GM18507 (cell line): ENCODE measurements at places on chromosomes 11 and 22.

DNA sequence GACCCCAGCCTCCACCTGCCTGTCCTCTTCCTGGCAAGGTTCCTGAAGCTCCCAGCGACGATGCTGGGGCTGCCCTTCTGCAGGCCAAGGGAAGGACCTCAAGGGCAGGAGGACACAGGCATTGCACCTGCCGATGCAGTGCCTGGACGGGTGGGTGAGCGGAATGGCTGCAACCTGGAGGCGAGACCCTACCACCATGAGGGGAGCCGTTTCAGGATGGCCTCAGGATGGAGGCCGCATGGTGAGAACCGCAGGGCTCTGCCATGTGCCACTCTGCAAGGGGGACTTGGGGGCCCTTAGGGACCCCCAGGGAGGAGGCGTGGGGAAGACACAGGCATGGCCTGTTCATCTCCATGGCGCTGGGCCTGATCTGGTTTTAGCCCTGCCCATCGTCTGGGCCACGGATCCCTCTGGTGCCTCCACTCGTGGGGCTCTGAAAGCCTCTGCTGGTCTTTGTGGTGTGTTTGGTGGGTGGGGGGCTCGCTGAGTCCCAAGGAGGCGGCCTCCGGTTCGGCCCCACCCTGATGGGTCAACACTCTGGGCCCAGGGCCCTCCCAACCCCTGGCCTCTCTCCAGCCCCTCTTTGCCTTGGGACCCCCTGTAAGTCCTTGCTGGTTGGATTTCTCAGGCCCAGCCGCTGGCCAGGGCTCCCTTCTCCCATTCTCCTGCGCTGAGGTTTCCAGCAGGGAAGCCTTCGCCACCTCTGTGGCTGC lies 1.3 kb upstream of the LSP1 start:
- DNase-seq = no peak

GRCh38 chr11:119322360-119322739 lies 5.4 kb upstream of the MCAM start:
- DNase-seq = no peak

DNA sequence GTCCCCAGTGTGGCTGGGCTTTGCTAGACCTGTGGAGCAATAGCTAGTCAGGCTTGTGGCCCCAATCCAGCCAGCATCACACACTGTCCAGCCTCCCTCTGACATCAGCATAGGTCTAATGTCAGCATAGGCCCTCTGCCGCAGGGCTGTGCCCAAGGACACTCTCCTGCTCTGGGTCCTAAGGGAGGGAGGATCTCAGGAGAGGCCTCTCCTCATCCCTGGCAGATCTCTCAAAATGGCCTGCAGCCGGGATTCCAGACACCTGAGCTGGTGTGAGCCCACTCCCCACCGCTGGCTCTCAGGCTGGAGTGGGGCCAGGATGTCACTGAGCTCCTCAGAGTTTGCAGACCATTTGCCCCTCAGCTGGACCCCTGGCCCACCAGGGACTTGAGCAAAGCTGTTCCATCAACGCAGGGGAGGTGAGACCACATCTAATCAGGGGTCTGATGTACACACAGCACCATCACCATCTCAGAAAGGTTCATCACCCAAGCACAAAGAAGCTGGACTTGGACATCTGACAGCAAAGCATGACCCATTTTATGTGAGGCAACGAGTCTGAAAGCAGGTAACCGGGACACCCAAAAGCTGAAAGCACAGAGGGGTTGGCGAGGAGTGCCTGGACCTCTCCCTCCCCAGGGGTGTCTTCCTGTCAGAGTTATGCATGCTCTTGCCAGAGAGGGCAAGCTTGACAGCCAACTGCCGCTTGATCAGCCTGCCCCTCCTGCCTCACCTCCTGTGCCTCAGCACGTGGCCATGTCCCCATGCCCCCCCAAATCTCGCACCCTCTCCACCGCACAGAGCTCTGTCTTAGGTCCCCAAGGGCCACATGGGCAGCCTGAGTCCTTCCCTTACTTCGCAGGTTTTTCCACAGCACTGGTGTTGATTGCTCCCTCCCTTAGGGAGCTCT lies 69.7 kb upstream of the SEPTIN5 start:
- DNase-seq = no peak

DNA sequence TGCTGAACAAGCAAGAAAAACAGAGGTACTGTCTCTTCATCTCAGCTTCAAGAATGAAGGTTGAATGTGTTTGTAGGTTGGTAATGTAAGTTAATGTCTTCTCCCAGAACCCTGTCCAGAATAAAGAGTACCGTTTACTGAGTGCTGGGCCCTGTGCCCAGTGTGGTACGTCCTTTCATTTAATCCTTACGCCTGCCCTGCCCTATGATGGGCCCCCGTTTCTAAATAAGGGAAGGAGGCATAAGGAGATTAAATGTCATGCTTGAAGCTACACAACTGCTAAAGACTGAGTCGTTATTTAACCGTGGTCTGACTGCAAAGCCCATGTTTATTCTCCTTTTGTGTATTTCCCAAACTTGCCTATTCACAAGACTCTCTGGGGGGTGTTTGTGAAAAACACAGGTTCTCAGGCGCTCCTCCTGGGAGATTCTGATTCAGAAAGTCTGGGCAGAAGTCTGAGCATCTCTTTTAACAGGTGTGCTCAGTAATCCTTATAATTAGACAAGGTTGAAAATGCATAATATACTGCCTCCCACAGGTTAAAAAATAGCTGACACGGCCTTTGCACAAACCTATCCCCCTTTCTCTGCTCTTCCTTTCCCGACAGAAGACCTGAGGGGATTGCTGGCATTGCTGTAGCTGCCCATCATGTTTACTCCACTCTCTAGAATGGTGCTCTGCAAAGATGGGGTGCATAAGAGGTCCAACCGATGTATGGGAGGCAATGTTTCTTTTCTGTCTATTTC lies 56.3 kb upstream of the ZBTB44 start:
- no peak for DNase-seq

- DNase-seq = no peak
Measured at GRCh38 chr11:68145120-68145866, 24.1 kb upstream of the CHKA start.

GRCh38 chr11:1194977-1195681 lies 27.7 kb upstream of the MUC5B start:
- no peak for DNase-seq

DNA sequence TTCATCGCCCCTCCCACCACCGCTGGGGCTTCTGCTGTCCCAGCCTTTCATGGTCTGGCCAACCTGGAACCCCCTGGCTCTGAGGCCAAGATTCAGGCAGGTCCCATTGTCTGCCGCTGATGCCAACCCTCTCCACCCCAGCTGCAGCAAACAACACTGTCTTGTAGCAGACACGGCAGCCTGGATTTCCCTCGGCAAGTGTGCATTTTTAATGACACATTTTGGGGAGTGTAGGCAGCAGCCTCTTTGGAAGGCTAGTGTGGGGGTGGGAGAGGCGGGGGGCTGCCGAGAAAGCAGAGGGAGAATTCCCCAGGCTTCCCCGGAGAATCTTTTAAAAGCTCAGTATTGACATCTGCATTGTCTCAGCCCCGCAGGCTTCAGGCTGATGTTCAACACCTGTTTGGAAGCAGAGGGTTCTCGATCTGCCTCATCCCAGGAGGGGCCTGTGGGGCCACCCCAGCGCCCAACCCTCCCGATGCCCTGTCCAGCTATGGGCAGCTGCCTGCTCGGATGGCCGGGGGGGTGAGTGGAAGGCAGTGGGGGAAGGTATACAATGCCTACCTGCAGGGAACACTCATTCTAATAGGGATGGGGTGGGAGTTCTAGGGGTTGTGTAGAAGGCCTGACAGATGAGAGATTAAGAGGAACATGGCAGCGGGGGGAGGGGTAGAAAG lies 41.5 kb downstream of the NECTIN1 start:
- no peak for DNase-seq

DNA sequence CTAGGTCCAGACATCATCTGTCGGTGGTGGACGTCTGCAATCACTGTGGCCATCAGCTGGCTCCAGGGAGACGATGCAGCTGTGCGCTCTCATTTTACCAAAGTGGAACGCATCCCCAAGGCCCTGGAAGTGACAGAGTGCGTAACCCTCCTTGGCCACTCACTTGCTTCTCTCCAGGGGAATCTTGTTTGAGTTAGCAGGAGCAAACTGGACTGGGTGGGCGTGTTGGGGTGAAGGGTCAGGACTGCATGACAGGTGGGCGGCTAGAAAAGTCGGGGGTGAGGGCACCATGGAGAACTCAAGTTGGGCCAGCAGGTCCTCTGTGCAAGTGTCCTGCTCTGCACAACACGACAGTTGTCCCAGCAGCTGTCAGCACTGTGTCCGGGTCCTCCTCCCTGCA lies 16.2 kb downstream of the SHISA8 start:
- DNase-seq = no peak

- DNase-seq = no peak
Measured at GRCh38 chr11:62502030-62502730, 44.4 kb downstream of the AHNAK start.

DNA sequence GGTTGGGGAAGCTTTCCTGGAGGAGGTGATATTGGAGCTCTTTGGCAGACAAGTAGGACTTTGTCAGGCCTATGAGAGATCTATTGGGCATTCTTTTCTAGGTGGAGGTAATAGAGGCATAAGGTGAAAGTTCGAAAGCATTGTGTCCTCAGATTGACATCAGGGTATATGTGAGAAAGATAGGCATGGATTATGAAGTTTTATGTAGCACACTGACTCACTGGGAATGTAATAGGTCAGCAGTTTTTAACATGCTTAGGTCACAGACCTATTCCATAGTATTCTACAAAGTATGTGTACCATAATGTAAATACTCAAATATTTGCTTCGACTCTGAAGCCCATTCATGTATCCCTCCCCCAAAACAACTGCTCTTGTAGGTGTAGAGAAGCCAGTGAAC lies 11.8 kb downstream of the HIKESHI start:
- DNase-seq = no peak

DNA sequence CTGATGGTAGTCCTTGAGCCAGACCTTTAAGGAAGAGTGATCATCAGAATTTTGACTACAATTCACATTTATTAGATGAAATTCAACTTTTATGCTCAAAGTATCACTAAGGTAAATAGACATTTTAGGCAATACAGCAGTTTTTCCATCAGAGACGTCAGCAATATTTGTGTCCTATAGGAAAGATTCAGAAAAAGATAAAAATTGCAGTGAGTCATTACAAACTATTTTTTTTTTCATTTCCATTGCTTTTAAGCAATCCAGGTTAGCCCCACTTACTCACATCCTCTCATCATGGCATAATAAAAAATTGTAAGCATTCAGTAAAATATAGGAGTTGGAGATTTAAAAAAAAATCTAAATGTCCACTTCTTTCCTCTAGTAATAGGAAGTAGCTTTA lies 46.9 kb downstream of the MSANTD4 start:
- no peak for DNase-seq
